ENCODE measurements at places on chromosomes 7 and 10.

DNA sequence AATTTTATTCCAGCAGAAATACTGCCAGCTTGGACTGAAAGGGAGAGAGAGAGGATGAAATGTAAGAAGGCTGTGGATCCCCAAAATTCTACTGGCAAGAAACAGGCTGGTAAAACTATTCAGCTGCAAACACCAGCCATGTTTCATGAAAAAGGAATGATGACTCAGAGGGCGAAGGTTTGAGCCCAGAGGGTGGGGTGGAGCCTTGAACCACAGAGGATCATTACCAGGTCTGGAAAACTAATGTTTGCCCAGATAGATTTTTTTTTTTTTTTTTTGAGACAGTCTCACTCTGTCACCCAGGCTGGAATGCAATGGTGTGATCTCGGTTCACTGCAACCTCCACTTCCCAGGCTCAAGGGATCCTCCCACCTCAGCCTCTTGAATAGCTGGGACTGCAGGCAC is 41.7 kb upstream of the NRF1 start:
- no peak for DNase-seq

- DNase-seq = no peak
These were observed 268.4 kb upstream of the NPVF start for GRCh38 chr7:25496476-25497368.

- DNase-seq = no peak
These were observed 90.8 kb downstream of the FOXL3 start for GRCh38 chr7:380711-381210.

DNA sequence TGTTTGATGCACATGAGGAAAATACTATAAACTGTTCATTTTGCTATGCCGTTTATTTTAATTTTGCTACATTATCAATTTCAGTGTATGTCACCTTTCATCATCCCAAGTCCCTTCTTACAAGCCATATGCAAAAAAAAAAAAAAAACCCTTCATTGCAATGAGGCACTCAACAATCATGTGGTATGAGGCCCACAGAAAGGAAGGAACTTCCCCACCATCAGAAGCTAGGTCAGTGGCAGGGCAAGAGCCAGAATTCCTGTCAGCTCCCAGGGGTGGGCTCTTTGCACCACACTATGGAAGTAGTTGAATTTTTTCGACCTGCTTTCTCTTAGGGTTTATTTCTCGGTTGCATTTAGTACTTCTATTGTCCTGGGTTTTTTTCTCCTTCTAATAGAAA is 75.4 kb downstream of the NOC3L start:
- DNase-seq = no peak

- DNase-seq = no peak
These were observed 385.8 kb upstream of the C7orf33 start for GRCh38 chr7:148204639-148205304.

DNA sequence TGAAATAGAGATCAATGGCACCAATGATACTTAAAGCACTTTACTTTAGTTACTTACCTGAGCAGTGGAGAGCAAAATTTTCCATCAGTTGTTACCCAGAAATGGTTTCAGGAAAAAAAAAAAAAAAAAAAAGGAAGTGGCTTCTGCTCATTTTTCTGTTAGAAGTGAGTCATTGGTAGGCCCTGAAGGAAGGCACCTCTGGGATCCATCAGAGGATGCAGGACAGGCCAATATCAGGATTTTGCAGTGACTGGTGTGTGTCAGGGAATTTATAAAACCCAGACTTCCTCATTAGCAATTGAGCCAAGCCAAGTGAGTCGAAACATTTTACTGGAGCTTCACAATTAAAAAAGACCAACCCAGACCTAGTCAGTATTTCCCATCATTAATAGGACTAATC is 2.3 kb upstream of the SMIM30 start:
- DNase-seq = no peak

DNA sequence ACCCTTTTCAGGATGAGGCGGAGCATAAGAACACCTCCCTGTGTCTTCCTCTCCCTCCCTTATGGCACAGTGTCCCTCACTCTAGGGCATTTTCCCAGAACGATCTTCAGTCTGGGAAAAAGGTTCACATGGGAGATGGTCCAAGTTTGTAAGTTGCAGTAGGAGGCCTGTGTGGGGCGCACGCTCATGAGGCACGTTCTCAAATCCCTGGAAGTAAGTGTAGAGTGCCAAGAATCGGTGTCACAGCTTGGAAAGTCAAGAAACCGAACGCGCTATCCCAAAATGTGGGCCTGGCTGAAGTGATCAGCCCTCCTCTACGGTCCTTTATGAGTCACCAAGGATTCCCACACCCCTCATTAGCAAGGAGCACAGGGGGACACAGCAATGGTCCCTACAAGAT is 23.9 kb upstream of the SMARCD3 start:
- no peak for DNase-seq

DNA sequence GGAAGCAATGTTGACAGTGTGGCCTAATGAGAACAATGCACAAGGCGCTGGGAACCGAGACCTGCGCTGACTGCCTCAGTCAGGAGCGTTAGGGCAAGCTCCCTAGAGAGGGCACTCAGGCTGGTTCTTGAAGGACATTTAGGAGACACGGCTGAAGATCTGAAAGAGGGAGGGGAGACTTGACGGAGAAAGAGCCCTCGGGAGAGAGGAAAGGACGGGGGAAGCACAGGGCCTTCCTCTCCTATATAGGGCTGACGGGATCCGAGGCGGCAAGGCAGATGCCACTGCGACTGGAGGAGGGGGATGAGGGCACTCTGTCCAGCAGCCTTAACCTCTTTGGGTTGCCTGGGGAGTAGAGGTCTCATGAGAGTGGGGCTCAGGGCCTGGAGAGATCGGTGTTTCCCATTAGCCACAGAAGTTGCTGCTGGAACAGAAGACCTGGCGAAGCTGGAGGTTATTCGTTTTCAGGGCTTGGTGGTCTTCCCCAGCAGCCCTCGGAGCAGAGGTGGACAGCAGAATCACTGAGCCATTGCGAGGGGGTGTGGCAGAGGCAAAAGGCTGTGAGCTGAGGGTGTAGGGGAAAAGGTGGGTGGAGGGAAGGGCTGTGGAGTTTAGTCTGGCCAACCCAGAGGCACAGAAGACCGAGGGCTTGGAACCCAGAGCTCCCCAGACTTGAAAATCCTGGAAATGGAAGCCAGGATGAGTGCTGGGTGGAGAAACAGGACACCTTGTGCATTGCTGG is 36.0 kb downstream of the CLEC2L start:
- no peak for DNase-seq

GRCh38 chr10:12780634-12781601 is 220.6 kb downstream of the CCDC3 start:
- DNase-seq = peak; percentile 29

DNA sequence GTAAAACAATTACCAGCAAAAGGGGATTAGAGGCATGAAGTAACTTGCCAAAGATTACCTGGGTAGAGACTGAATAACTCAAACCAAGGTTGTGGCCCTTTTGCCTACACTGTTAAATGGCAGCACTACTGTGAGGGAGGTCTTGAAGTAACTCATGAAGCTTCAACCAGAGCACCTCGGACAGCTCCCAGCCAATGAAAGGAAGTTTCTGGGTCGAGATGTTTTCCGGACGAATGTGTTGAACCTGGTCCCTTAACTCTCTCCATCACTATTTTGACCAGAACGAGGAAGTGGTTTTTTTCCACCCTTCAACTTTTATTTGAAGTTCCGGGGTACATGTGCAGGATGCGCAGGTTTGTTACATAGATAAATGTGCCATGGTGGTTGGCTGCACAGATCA is 133.6 kb upstream of the PRKCQ start:
- DNase-seq = no peak

DNA sequence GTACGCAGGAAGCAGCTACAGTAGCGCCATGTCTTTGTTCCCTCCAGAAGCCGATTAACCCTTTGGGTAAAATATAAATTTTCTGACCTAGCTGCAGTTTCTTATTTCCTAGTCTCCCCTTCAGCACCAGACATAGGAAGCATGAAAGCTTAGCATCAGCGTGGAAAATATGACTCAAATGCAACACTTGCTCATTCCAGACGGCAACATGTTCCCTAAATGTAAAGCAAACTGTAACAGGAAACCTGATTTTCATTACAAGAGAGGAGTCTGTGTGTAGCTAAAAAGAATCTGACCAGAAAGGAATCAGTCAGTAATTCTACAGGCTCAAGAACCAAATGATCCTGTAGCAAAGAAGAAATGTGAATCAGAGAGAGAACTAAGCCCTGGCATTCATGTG is 219.2 kb downstream of the C7orf25 start:
- DNase-seq = no peak

DNA sequence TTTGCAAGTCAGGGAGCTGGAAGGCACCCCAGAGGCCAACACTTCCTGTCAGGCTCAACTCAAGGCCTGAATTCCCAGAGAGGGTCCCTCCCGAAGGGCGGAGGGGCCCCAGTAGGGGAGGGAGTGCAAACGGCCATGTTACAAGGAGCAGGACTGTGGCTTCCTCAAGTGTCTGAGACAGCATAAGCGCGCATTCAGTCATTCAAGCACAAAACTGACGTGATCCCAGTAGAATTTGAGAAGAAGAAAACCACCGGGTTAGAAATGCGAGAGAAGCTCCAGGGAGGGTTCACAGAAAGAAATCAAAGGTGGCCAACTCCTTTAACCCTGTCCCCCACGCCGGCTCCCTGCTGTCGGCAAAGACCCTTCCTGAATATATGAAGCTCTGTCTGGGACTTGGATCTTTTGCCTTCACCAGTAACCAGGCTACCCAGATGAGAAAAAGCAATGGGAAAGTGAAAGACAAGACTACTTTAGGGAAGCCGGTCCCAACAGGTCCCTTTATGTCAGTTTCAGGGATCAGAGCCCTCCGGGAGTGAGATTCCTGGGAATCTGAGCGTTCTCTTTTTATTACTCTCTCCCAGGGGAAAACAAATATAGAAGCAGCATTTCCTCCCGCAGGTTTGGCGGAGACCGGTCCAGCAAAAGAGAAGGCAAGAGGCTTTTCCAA is 1.3 kb downstream of the AFAP1L2 start:
- DNase-seq = no peak

- DNase-seq = peak; percentile 50
These were observed 227.3 kb downstream of the TCF7L2 start for GRCh38 chr10:113177156-113177935.

DNA sequence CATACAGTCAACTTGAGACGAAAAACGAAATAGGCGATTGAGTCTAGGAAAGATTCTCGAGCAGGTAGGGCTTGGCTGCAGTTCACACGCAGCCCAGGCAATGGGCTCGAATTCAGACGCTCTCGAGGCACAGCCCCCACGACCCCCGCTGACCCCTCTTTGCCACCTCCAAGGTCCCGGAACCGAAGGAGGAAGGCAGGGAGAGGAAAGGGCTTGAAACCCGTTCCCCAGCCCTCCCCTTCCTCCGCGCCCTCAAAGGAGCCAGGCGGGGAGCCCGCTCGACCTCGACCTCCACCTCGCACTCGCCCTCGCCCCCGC is 441 bp downstream of the CCDC186 start:
- DNase-seq = no peak

GRCh38 chr7:144437370-144438191 is 34.1 kb upstream of the NOBOX start:
- no peak for DNase-seq

DNA sequence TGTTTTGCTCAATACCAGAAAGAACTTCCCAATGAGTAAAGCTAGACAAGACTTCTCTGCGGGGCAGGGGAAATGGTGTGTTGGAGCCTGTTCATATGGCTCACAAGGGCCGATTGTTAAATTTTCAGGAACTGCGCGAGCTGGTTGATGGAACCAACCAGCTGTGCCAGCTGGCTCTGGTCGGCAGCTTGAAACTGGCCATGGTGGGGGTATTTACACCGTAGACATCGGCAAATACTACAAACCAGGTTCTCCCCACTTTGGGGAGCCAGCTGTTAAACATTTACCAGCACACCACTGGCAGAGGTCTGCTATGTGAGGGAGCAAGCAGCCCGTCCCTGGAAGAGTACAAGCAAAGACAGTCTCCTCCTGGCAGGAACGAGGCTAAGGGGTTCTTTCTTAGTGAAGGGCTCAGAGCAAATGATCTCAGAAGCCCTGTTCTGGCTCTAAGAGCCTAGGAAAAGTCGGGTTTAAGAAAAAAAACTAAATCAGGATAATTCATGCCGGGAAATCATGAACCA is 8.8 kb upstream of the ZMIZ1 start:
- peak; percentile 9 for DNase-seq

- DNase-seq = no peak
These were observed 42.2 kb downstream of the POLL start for GRCh38 chr10:101545898-101546297.

DNA sequence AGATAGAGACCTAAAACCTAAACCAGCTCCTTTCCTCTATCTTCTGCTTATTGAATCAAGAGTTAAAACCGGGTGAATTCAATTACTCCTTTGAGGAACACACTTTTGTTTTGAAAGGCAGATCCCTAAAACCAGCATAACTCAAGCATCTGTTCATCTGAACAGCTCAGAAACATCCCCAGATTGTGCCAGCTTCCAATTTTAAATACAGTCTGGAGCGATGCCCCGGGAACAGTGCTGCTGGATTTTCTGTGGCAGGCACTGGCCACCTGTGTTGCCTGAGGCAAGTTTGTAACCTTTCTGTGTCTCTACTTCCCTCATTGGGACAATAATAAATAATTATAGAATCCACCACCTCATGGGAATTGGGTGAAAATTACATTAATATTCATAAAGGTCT is 281.4 kb upstream of the NFE2L3 start:
- no peak for DNase-seq

DNA sequence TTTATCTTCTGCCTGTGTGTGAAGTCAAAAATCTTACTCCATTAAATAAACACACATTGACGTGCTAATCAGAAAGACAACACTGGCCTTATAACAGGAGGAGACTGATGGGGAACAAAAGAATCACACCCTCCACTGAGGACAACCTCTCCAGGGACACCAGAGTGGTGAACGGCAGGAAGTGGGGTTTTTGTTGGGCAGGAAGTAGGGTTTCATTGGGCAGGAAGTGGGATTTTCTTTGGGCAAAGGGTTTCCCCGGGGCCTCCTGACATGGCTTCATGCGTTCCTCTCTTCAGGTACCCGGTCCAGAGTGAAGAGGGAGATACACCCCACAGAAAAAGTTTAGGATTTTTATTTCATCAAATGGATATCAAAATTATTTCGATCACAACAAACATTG is 30.6 kb downstream of the ADARB2 start:
- no peak for DNase-seq

- DNase-seq = no peak
These were observed 13.1 kb downstream of the CCNY start for GRCh38 chr10:35349389-35349915.

GRCh38 chr10:114550756-114551635 is 107.1 kb downstream of the ABLIM1 start:
- peak; percentile 65 for DNase-seq

DNA sequence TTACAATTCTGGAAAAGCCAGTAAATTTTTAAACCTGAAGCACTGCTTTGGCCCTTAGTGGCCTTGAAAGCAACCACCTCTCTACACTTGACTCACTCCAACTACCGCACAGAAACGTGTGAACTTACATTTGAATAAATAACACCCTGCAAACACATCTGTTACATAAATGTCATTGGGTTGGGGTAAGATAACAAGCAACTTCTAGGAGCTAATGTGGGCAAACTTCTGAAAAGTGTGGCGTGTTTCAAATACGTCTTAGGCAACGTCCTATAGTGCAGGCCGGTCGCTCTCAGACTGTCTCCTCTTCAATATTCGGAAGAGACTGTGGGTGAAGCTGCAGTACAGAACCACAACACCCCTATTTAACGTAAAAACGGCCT is 474 bp downstream of the ORC5 start:
- no peak for DNase-seq

GRCh38 chr7:116258734-116259133 is 48.4 kb downstream of the TES start:
- no peak for DNase-seq

All from left ventricle myocardium inferior (tissue), 1 donor.